SW 1271 (cell line): ENCODE measurements at places on chromosomes 13 and 19.
A peak's percentile ranks its signal among the peaks of the same experiment; 100 is the strongest.

- no peak for DNase-seq
Measured at GRCh38 chr19:38837656-38838121, 6.1 kb upstream of the ECH1 start.

GRCh38 chr13:48151363-48152161 lies 56.7 kb upstream of the MED4 start:
- DNase-seq, result no peak

GRCh38 chr13:113113846-113114271 lies 8.3 kb downstream of the F7 start:
- DNase-seq, result no peak

- DNase-seq, result no peak
Measured at GRCh38 chr13:86757236-86757978, 913.8 kb upstream of the SLITRK5 start.

- peak; percentile 76 for DNase-seq
Measured at GRCh38 chr19:13155472-13156359, 5.5 kb downstream of the IER2 start.

GRCh38 chr13:21124852-21125251 lies 51.5 kb downstream of the SKA3 start:
- DNase-seq, result no peak

DNA sequence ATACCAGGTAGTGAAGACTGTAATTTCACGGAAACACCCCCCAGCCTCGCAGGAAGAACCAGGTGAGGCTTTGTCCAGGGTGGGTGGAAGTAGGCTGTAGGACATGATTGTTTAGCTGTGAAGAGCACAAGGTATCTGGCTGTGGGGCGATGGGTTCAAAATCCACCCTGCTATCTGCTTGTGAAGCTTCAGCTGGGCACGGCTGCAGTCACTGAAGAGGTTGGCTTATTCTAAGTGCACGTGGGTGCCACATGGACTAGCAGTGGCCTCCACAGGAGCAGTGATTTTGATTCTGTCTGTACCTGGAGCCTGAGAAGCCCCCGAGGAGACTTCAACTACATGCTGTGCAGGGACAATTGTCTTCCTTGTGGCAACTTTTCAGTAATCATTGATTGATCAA lies 254.1 kb downstream of the FGF9 start:
- DNase-seq, result no peak
